ENCODE measurements at places on chromosomes 3 and 15.
A peak's percentile ranks its signal among the peaks of the same experiment; 100 is the strongest.

GRCh38 chr3:156664831-156665178 is 9.6 kb upstream of the TIPARP start:
- no peak for DNase-seq

DNA sequence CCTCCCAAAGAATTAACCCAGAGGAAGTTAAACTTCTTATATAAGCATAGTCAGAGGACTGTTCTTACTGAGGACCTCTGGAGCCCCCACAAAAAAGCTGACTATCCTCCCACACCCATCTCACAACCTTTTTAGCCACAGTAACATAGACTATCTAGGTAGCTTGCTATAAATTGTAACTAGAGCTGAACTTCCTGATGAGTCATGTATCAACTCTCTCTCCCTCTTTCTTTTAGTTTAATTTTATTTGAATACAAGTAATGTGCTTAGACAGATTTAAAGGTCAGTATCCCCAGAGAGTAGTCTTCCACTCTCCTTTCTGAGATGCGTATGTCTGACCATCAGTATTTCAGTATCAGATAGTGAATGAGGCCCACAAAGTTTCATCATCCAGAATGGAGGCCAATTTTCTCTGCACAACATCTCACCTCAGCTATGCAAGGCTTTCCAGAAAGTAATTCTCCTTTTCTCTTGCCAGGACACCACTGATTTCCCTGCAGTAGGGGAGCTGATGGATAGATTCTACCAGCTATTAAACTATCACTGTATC is 104.0 kb upstream of the MYRIP start:
- no peak for DNase-seq

DNA sequence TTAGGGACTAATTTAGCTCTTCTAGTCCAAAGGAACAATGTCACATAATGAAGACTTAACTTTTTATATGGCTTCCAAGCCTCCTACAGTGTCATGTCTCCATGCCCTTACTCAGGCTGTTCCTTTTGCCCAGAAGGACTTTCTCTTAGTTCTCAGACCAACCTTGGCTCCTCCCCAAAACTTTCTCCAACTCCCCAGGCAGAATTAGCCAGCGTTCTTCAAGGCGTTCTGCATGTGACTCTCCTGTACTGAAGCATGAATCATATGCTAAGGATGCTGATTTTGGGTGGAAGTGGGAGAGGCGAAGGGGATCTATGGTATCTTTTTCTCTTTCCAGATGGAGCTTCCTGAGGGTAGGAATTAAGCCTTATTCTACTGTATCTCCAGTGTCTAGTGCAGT is 335.1 kb upstream of the ICE2 start:
- DNase-seq, result no peak

DNA sequence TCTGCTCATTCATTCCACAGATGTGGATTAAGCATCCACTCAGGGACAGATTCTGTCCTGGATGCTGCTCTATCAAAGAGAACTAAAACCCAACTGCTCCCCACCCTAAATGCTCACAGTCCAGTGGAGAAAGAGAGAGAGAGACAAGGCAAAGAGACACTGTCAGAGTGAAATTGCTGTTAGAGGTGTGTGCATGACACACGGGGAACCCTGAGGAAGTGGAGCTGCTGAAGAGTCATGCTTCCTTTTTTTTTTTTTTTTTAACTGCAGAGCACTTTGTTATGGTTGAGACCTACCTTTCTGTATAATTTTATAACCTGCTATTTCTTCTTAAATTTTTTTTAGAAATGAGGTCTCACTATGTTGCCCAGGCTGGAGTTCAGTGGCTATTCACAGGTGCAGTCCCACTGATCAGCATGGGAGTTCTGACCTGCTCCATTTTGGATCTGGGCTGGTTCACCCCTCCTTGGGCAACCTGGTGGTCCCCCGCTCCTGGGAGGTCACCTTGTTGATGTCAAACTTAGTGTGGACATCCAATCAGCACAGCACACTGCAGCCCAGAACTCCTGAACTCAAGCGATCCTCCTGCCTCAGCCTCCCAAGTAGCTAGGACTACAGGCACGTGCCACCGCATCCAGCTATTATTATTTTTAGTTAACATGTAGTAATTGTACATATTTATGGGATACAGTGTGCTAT is 18.2 kb upstream of the PSTPIP1 start:
- no peak for DNase-seq

DNA sequence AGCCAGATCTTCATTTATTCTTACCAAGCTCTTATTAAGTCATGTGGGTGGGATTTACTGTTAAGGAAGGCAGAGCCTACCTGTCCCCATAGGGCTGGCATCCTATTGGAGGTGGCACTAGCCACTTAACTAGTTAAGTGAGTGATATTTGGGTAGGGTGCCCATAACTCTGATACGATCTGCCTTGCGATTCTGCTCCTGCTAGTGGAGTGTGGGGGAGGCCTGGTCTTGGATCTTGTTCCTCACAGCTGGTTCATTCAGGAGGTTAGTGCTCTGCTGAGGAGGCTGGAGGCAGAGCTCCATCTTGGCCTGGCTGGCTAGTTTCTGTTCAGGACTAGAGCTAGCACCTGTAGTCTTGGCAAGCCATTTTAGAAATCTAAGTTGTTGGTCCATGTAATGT is 9.3 kb downstream of the BAHD1 start:
- DNase-seq, result no peak

DNA sequence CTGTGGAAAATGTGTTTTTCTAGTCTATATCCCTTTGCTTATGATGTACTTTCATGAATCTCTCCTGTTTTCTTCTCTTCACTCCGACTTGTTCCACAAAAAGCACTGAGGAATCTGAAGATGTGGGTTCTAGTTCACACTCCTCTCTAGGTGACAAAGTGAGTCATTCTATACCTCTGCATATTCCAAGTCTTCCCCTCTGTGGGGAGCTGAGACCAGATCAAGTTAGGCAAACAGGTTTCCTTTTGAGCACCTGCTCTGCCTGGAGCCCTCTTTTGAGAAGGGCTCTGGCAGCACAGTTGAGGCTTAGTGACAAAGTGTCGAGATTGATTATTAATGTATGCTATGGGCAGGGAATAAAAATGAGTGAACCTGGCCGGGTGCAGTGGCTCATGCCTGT is 82.4 kb upstream of the VGLL4 start:
- DNase-seq, result no peak

DNA sequence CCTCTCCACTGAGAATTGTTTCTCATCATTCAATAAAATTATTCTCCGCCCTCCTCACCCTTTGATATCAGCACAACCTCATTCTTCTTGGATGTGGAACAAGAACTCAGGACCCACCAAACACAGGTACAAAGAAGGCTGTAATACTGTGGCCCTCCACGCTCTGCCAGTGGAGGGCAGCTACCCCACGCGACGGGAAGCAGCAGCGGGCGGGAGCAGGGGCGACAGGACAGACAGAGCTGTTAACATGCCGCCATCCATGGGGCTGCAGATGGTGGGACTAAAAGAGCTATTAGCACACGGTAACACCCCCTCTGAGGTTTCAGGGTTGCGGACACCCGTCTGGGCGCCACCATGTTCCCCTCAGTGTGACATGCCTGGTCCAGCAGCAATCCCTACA is 37.5 kb downstream of the EMC4 start:
- no peak for DNase-seq

- no peak for DNase-seq
Observed at GRCh38 chr3:186362988-186363387, 954 bp upstream of the DGKG start.

DNA sequence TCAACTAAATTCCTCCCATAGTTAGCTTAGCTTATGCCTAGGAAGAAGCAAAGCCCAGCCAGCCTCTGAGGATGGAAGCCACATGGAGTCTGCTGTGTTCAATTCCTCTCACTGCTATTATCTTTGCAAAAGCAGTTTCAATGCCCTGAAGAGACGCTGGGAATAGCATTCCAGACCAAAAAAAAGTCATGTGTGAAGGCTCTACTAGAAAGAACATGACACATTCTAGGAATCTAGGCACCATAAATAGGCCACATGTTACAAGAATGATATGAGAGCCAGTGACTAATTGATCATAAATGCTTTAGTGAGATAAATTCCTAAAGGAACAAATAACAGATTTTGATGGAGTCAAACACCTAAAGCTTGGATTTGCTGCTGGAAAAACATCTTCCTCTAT is 800.8 kb downstream of the TUSC7 start:
- no peak for DNase-seq

DNA sequence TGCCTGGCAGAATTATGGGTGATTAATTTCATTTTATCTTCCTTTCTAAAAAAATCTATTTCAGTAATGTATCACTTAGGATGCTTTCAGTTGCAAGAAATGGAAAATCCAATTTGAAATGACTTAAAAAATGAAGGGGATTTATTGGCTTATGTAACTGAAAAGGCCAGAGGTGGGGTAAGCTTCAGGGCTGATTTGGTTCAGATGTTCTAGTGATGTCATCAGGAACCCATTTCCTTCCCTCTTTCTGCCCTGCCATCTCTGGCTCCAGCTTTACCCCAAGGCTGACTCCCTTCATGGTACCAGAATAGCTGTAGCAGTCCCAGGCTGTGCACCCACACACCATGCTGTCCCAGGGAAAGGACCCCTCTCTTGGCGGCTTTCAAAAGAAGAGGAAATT is 18.5 kb upstream of the REC114 start:
- DNase-seq, result no peak

DNA sequence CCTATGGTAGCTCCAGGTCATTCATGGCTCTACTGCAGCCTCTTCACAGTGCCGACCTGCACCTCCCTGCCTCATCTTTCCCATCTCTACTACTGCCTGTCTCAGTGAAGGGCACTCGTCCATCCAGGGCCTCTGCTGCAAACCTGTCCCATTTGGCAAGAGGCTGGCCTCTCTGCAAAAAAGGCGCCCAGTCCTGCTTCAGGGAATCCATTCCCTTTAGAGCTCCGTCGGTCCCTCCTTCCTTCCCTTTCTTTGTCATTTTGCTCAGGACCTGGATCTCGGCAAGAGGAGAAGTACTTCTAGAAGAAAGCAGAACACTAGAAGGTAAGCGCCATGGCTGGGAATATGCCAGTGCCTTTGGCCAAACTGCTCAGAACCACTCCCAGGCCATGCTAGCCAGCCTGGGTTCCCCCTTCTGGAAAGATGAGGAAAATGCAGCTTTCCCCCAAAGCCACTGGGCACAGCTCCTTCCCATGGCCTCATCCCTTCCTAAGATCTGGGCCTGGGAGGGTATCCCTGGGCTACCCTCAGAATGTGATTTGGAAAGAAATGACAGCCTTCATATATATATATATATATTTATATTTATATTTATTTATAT is 6.4 kb upstream of the ISL2 start:
- no peak for DNase-seq

DNA sequence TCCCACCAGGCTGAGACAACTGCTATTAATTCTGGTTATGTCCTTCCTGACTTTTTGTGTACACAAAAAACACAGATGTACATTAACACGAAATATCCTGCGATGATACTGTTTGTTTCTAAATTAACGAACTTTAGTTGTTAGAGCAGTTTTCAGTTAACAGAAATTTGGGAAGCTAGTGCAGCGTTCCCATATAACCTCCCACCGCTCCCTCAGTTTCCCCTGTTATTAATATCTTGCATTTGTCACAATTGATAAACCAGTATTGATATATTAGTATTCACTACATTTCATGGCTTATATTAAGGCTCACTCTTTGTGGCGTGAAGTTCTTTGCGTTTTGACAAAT is 45.3 kb upstream of the RNU6-1 start:
- no peak for DNase-seq

GRCh38 chr3:13455644-13456043 is 24.5 kb upstream of the HDAC11 start:
- no peak for DNase-seq

DNA sequence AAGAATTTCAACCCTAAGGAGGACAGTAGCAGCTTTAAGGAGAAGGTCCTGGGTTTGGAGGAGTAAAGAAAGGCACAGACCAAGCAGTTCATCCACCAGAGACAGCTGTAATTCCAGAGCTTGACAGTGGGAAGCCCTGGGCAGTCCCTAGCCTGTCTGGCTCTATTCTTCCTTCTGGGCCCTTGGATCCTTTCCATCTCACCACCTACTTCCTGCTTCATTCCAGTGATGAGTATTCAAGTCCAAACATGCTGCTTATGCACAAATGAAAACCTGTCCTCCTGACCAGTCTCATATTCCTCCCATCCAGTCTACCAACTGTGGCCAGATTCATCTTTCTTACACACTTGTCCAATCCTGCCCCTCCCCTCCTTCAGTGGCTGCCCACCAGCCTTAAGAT is 171.4 kb downstream of the CNTN3 start:
- no peak for DNase-seq

DNA sequence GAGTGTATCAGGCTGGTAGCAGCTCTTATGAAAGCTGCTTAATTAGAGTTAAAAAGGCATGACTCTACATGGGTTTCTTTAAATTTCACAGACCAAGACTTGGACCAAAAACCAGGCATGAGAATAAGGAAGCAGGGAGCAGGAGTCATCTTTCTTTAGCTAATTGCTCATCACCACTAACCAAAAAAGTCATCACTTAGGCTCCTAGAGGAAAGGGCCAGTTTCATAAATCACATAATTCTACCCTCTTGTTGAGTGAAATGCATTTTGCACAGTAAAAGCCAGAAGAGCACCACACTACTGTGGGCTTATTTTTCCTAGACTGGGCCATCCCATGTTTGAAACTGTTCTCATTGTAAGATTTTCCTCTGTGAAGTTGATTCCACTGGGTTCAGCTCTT is 175.6 kb downstream of the GREM1 start:
- DNase-seq, result no peak

GRCh38 chr3:18389108-18389733 is 35.9 kb downstream of the SATB1 start:
- peak; percentile 6 for DNase-seq

GRCh38 chr3:36926292-36926897 is 18.5 kb downstream of the TRANK1 start:
- no peak for DNase-seq

DNA sequence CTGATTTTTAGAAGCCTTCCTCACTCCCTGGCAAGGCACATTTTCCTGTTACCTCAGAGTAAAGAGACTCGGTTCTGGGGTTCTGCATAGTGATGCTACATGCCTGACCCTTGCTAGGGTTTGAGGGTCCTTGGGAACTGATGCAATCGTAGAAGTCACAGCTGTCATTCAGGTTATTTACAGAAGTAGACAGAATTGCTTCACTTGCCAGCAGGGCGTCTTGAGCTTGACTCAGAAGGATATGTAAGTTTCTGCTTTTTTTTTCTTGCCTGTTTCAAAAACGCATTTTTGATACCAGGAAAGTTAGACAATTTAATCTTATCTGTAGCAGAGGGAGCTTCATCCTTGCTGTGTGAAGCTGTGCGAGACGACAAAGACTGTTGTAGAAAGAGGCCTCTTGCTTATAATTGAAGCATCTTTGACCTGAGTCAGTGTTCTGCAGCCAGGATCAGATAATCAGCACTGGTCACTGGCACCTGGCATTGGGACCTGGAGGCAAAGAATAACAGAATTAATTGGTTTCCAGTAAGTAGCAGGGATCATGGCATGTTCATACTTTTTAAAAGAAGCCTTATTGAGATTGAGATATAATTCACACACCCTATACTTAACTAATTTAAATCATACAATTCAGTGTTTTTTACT is 24.8 kb downstream of the CACNA1D start:
- DNase-seq, result no peak
